ENCODE measurements at places on chromosomes 3 and 15.

- DNase-seq, result no peak
Observed at GRCh38 chr3:180284331-180285110, 247.8 kb upstream of the PEX5L start.

DNA sequence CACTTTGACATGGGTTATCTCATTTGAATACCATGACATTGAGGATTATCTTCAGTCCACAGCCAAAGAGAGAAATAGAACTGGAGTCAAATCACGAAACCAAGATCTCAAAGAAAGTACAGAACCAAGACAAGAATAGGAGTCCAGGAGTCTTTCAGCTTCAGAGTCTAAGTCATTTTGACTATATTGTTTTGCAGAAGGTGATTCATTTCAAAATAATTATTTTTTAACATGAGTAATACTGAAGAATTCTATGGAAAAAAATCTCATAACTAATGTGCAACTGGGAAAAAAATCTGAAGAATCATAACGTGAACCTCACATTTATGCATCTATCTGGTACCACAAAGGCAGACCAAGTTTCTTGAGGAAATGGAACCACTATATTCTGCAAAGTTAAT is 60.3 kb downstream of the UBE3A start:
- no peak for DNase-seq

DNA sequence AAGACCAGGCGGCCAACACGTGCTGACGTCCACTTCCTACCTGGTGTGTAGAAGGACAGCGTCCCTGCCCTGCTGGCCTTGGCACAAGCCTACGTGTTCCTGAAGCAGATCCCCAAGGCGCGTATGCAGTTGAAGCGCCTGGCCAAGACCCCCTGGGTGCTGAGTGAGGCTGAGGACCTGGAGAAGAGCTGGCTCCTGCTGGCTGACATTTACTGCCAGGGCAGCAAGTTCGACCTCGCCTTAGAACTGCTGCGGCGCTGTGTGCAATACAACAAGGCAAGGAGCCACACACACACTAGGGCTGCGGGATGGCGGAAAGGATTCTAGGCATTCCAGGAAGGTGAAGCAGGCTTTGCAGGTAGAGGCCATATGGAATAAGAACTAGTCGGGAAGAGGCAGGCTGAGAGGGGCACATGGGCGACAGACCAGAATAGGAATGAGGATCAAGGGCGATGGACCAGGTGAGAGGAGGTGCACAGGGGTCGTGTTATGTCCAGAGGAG is 15.9 kb downstream of the CSRNP1 start:
- no peak for DNase-seq

DNA sequence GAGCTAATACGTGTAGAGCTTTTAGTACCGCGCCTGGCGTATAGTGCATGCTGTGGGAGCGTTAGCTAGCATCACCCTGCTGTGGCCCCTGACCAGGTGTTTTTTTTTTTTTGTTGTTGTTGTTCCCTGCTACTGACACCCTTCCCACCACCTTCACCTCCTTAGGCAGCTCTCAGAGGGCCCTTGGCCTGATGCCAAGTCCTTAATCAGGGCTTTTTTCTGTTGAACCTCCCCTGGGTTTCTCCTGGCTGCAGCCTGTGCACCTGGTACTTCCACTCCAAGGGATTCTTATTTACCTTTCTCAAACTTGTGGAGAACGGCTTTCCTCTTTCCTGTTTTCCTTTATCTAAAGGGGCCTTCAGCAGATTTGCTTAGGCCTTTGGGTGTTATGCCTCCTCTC is 53.3 kb downstream of the SLC7A14 start:
- no peak for DNase-seq

DNA sequence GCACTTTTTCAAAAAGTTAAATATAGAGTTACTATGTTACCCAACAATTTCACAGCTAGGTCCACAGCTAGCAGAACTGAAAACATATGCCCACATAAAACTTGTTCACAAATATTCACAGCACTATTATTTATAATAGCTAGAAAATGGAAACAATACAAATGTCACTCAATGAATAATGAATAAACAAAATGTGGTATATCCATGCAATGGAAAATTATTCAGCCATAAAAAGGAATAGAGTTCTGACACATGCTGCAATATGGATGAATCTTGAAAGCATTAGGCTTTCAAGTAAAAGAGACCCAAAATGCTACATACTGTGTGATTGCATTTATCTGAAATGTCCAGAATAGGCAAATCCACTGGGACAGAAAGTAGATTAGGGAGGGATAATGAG is 111.9 kb downstream of the MECOM start:
- no peak for DNase-seq

DNA sequence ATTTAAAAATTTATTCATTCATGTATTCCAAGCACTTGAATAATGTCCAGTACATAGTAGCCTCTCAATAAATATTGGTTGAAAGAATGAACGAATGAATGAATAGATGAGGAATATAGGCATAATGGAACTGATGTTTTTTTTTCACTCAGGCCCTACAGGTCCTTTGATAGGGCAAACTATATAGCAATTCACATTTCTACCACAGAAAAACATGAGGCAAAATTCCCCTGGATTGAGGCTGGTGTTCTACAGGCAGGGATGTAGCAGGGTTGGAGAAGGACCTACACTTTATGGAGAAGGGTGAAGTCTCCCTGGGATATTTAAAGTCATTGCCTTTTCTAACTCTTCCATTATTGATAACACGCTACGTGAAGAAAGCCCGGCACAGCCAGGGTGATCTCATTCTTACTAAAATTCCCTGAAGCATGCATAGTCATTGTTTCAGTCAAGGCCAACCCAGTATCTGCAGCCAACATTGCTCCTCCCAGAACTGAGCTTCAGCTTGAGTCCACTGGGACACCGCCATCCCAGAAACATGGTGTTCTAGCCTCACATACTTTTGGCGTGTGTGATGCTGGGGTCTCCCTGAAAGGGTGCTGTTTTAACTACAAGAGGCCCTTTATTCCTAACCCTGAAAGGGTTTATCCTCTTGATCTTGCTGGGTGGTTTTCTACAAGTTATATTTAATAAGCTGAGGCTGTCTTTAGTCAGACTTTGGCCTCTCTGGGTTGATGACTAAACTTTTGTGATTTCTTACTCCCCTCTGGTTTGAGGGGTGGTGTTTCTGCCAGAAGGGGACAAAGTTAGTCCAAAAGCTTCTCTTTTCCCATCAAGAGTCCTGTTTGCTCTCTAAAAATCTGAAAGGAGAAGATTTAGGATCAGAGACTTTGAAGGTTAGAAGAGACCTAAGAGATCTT is 25.9 kb upstream of the FBN1 start:
- DNase-seq, result no peak

- no peak for DNase-seq
Observed at GRCh38 chr3:13866041-13866965, 13.6 kb downstream of the WNT7A start.

- no peak for DNase-seq
Observed at GRCh38 chr3:130258532-130258952, 86.9 kb upstream of the COL6A5 start.

GRCh38 chr15:41429003-41429890 is 12.4 kb downstream of the RTF1 start:
- DNase-seq, result no peak

DNA sequence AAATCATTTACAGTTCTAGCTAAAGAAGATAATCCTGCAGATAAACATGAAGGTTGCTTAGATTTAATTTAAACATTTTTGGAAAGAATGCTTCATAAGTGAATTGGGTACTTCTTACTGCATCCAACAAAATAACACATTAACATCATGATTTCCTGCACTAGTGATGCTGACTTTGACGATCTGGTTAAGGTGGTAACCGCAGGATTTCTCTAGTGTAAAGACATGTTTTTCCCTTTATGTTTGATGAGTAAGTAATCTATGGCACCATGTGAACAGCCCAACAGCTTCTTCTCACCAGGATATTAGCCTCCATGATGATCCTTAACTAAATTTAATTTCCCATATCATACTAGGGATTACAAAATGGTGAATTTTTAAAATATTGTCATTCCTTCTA is 14.1 kb downstream of the SPPL2A start:
- no peak for DNase-seq

DNA sequence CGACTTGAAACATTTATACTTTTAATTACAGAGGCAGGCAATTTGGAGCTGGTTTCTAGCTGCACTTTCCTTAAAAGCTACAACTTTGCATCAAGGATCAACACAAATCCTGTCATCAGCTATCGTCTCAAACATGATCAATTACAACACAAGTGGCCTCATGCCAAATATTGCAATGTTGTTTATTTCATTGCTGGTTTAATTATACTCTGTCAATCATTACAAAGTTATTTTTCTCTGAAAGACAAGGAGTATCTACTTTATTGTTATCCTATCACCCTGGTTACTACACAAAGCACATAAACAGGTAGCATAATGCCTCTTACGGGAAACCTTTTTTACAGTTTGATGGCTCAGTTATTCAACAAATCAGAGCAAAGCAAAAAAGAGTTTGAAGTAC is 58.0 kb upstream of the FOXB1 start:
- DNase-seq, result no peak

DNA sequence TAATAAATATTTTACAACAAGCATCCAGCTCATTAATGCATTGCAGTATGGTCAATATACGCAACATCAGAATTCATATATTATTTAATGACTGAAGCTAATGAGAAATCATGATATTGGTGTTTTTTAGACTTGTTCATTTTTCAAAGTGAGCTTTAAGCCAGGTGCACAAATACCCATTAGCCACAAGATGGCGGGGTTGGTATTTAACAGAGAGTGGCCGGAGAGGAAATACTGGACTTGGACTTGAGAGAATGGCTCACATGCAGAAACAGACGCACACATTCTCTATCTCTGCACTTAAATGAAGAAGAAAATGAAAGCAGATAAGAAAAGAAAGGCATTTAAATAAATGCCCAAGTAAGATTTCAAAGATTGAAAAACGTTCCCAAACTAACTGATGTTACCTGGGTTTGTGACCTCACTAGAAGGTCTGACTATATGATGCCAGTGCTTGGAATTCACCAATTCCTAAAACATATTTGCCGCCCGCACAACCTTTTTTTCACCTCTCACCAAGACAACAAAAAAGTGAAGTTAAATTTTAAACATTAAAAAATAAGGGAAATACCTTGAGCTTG is 21.2 kb upstream of the CRBN start:
- DNase-seq, result no peak

GRCh38 chr3:76679541-76679940 is 360.4 kb upstream of the ROBO2 start:
- DNase-seq, result no peak

- DNase-seq, result no peak
Observed at GRCh38 chr3:40979962-40980361, 219.3 kb upstream of the CTNNB1 start.

DNA sequence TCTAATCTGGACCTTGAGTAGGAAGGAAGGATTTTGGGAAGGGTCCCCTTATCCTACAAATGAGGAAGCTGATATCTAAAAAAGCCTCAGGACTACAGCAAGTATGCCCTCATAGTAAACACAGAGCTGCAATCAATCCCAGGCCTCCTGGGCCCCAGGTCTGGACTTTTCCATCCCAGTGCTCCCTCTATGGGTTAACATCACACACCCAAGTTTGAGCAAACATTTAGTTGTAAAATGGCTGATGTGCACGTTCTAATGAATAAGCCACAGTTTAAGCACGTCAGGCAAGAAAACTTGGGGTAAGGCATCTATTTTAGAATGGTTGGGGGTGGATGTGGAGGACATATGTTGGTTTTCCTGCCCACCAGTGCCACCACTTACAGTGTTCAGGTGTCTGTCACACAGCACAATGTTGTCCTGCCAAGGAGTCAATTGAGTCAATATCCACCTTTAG is 44.3 kb upstream of the UBE2E1 start:
- no peak for DNase-seq

- DNase-seq, result no peak
Observed at GRCh38 chr3:151307583-151308488, 8.8 kb downstream of the GPR87 start.

DNA sequence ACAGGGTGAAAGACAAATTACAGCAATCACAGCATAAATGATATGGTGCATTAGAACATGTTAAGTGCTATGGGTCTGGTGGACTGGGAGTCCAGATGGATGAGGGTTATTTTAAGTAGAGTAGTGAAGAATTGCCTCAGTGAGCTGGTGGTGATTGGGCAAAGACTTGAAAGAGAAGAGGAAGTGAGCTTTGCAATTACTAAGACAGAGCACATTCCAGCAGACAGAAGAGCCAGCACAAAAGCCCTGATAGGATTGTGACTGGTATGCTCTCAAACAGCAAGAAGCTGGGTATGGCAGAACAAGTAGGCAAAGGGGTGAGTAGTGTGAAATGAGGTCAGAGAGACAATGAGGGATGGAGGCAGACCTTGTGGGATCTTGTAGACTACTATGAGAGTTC is 2.1 kb upstream of the ACKR4 start:
- no peak for DNase-seq

DNA sequence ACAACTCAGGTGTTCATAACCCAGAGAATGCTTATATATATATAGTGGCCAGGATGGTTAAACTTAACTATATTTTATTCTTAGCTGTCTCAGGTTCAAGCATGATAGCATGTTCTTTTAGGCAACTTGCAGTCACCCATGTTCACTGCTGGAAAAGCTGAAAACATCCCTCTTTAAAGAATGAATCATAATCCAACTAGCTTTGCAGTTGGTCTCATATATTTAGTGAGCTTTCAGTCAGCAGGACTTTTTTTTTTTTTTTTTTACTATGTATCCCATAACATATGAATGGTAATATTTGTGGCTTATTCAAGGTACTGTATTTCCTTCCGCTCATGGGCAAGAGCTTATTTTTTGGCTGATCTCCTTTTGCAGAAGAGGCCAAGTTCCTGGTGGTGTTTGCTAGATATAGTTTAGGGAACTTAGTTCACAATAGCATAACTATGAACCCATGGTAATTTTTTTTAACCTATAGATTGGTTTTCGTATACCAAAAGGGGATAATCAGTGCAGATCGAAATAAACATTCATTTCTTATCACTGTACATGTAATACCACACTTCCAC is 77.6 kb downstream of the CMSS1 start:
- no peak for DNase-seq

DNA sequence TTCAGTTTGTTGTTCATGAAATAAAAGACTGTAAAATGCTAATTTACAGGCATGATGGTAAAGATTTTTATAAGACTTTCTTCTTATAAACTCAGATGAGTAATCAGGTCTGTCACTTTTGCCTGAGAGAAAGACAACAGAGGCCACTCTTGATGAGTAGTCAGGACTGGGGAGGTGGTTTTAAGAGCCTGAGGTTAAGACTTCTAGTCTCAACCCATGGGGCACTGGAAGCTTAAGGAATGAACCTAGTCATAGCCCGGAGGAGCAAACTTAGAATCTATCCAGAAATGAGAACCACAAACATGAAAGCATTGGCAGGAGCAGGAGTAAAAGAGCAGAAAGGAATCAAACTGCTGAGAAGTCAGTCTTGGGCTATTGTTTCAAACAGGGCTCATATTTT is 846.3 kb upstream of the ARPP21 start:
- DNase-seq, result no peak

DNA sequence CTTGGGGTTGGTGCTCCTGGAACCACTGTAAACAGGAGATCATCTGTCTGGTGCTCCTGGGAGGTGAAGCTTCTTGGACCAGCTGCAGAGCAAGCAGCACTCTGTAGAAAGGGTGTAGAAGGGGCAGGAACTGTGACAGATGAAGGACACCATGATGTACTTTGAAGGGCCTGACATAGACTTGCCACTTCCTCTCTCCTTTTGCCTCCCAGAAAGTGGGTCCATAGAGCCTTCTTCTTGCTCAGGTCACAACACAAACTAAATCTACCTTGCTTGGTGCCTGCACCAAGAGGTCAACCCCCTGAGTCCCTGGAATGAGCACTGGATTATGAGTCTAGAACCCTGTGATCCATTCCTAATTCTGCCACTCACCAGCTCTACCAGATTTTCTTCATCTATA is 176.1 kb upstream of the HES1 start:
- no peak for DNase-seq

- DNase-seq, result no peak
Observed at GRCh38 chr15:67895237-67895636, 55.4 kb upstream of the RNU6-1 start.

All from activated CD8-positive, alpha-beta memory T cell treated with anti-CD3 and anti-CD28 coated beads for 48 hours (primary cell).